ENCODE measurements at places on chromosomes 6 and 20.

GRCh38 chr6:108361312-108361932 lies 66.6 kb downstream of the AFG1L start:
- DNase-seq = no peak

GRCh38 chr20:62922451-62922921 lies 3.8 kb downstream of the DIDO1 start:
- DNase-seq = no peak

DNA sequence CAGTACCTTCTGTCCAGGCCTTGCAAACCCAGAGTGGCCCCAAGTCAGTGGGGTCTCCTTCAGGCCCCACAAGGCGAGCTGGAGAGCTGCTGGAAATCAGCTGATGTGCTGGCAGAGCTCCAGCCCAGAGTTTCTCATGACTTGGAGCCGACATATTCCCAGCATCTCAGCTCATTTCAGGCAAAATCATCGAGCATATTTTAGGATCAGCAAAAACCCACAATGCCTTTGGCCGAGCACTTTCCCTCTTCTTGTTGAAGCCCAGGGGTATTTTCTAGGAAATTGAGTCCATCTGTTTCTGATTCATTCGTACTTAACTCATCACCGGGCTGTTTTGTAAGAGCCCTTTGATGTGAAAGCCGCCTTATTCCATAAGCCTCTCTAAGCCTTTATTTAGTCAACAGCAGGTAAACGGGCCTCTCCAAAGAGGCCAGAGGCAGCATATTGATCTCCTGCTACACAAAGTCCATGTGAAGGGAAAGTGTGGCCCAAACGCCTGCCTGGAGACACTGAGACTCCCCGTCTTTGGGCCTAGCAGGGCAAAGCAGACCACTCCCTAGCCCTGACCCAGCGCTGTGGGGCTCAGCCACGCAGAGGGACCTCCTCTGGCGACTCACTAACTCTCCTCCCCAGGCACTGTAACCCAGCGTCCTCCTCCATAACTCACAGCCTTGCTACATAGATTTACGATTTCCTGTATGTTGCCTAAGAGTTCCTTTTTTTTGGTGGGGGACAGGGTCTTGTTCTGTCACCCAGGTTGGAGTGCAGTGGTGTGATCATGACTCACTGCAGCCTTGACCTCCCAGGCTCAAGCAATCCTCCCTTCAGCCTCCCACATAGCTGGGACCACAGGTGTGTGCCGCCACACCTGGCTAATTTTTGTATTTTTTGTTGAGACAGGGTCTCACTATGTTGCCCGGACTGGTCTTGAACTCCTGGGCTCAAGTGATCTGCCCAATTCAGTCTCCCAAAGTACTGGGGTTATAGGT lies 12.1 kb upstream of the C20orf203 start:
- DNase-seq = no peak

- DNase-seq = no peak
These were observed 41.1 kb downstream of the EZR start for GRCh38 chr6:158778005-158778527.

Data from stimulated activated CD8-positive, alpha-beta memory T cell treated with anti-CD3 and anti-CD28 coated beads, Interleukin-15, amount 100 ng/mL, for 1 hour (primary cell).